ENCODE measurements at places on chromosomes 6 and 20.

DNA sequence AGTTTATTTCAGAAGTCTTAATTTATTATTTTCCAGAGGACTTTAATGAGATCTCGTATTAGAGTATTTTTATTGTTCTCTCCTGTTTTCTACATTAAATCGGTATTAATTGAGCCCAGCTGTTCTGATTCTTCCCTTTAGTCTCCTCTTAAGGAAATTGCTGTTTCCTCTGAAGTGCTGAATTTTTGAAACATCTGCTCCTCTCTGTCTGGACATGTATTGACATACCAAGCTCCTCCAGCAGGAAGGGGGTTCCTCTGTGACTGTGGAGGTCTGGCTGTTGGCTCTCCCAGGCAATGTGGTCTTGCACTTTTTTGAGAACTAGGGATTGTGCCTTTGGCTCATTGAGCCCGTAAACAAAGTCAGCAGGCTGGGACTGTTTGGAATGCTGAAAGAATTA, 74.9 kb downstream of the MAP3K4 start:
- no peak for DNase-seq

GRCh38 chr6:147802459-147802858, 294.0 kb downstream of the SAMD5 start:
- DNase-seq, result no peak

- DNase-seq, result no peak
Measured at GRCh38 chr6:40997234-40997957, 41.6 kb downstream of the UNC5CL start.

DNA sequence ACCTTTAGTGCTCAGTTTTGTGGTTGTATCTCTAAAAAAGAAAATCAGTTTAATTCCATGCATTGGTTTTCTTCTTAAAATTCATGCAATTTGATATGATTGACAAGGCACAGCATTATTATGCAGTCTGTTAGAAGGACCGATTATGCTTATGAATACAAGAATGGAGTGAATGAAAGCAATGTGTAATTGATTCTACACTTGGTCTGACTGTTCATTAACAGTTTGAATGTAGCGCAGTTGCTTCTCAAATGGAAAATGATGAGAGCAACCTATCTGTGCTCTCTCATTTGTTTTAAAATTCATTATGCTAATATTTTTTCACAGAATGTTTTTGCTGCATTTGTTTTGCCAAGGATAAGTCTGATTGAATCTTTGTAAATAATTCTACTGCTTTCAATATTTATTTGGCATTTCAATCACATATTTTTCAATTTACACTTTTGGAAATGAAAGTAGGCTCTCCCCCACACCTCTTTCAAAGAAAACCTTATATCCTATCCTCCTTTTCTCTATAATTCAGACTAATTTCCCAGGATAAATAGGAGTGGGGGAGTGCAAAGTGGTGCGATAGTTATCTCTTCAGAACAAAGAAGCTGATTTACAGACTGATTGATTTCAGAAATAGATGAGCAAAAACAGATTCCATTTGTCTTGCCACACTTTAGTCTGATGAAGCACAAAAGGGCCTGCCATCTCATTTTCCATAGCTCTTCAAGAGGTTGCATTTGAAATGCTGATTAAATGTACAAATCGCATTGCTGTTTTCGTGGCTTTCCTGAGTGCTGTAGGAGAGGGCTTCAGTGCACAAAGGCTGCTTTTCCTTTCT, 885.3 kb upstream of the FLRT3 start:
- no peak for DNase-seq

GRCh38 chr20:1616858-1617434, 2.9 kb downstream of the SIRPB1 start:
- DNase-seq, result no peak

DNA sequence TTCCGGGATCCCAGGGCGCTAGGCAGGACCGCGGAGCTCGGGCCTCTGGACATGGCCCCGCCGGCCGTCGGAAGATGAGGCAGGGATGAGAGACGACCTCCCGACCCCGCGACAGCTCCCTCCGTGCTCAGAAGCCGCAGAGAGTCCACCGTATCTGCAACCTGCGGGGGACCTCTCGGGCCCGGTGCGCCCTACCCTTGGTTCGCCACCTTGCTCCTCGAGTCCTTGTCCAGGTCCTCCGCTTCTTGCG, 301 bp downstream of the PPP1R3D start:
- no peak for DNase-seq

GRCh38 chr6:163748036-163748435, 333.5 kb downstream of the QKI start:
- DNase-seq, result no peak

DNA sequence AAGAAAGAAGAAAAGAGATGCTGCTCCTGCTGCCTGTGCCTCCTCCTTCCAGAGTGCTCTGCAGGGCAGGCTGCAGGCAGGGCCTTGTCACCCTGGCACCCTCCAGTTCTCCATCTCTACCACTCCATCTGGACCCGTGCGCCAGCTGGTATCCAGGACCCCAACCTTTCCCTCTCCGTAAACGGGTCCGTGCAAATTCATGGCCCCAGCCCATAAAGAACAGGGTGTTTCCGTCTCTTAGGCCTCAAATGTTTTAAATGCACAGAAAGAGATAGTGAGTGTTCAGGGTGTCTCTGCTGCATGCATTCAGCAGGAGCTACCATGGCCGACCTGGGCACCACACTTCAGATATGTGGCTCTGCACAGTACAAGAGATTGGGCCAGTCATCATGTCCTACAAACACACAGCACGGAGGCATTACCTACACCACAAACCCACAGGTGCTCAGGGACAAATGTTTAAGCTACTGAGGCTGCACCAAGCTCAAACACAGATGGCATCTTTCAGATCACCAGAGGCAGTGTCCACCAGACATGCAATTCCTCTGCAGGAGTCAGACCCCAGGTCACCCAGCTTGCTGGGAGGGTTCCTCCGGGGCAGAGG, 258.1 kb downstream of the DLL1 start:
- DNase-seq, result no peak

DNA sequence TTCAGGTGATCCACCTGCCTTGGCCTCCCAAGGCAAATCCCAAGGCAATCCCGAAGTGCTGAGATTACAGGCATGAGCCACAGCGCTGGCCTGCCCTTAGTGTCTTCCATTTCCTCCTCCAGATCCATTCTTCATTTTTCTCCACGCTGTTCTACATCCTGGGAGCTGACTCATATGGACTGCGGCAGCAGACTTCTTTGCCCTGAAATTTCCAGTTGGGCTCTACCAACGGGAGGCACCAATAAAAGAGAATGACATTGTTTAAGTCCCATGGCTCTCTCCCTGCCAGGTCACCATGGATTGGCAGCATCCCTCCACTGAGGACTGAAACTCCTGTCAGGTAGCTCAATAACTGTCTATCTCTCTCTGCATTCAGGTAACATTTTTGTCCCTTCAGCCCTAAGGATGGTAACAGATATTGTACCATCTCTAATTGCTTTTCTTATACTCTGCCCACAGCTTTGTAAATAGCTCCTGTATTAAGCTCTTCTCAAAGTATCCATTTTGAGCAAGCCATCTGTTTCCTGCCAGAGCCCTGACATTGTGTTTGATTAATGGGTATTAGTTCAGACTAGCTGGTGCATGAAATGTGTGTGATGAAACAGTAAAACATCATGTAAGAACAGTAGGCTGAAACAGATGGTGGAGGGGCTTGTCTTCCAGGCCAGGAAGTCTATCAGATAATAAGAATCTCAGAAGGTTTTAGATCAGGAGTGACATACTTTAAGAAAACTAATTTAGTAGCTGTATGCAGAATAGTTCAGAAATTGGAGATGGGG, 3.6 kb downstream of the TBCC start:
- DNase-seq, result no peak

DNA sequence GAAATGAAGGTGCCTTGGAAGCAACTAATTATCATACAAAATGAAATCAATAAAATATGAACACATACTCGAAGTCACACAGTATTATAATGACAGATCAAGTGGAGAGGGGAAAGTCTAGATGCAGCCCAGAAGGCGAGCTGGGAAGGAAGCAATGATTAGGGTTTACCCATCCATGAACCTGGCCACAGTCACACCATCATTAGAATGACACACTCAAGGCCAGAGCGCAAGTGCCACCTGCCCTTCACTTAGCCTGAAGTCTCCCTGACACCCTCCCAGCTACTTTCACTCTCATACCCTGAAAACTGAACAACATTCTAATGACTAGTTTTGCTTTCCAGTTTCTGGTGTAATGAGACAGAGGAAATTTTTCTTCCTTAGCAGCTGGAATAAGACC, 302.8 kb upstream of the JARID2 start:
- DNase-seq, result no peak

GRCh38 chr6:81875782-81876293, 123.4 kb upstream of the TENT5A start:
- DNase-seq, result no peak

GRCh38 chr6:25623879-25624278, 28.1 kb upstream of the SCGN start:
- DNase-seq, result no peak

DNA sequence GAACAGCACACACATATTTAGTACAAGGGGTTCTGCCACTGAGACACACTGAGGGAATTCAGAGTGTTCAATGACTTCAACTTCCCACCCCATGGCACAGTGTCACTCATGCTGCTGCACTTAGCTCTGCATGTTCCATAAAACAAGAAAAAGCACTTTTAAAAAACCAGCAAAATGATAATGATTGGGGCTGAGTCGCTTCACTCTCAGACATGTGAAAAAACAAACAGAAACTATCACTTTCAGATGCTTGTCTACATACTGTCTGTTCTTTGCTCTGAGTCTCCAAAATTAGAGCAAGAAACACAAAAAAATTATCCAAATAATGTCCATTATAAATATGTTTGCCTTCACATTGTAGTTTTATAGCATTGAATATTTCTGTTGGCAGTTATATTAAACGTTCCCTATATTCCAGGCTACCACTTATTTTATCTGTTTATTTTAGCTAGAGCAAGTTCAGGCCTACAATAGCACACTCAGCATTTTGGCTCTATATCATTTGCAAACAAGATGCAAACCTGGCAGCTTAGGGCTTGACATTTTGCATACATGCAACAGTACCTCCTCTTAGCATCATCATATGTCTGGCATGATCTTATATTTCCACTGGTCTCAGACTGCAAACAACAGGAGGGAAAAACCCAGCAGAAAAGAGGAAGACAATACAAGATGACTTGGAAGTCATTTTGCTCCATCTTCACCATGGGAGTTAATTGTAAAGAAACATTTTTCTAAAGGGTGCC, 398.8 kb downstream of the HACE1 start:
- DNase-seq, result no peak

GRCh38 chr20:17795501-17796071, 95.8 kb downstream of the BANF2 start:
- DNase-seq, result no peak

- no peak for DNase-seq
Measured at GRCh38 chr6:39078695-39079094, 30.1 kb downstream of the GLP1R start.

DNA sequence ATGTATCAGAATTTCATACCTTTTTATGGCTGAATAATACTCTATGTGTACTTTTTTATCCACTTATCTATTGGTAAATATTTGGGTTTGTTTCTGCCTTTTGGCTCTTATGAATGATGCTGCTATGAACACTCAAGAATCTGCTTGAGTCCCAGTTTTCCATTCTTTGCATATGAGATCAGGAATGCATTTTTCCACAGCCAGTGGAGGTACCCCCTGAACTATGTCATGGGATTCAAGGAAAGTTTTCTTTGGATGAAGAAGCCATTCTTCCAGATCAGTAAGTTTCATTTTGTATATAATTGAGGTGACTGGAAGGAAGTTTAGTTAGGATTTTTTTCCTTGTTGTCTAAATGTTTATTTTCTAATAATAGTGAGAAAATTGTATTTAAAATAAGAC, 40.9 kb downstream of the NKX2-4 start:
- DNase-seq, result no peak

DNA sequence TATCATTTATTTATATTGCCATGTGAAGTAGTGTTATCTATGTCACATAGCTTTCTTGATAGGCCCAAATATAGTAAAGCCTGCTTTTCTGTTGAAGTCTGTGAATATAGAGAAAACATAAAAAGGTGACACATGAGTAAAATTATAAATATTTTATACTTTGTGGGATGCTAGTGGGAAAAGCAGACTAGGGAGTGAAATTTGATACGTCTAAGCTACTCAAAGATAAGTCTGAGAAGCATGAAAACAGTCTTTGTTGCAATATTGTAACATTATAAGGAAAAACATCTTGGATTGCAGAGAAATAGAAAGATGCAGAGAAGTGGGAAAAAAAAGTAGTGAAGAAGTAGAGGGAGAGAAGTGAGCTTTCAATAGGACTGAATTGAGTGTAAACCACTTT, 75.4 kb downstream of the ZNF292 start:
- no peak for DNase-seq

- DNase-seq, result no peak
Measured at GRCh38 chr20:52785679-52786078, 186.5 kb upstream of the TSHZ2 start.

DNA sequence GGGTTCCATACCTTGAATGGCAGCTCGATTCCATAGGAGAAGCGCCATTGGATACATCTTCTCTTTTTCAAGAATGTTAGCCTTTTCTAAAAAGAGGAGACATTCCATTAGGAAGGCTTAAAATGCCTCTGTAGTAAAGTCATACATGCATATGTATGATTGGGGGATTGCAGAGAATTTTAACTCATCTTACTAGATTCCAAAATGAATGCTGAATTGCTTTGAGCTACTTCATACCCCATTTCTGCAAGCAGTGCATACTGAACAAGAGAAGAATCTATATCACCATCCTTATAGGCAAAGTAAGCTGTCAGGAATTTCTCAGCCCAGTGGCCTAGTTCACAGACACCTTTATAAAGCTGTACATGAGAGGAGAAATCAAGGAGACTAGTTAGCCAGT, 80.3 kb downstream of the NDUFAF5 start:
- DNase-seq, result no peak

DNA sequence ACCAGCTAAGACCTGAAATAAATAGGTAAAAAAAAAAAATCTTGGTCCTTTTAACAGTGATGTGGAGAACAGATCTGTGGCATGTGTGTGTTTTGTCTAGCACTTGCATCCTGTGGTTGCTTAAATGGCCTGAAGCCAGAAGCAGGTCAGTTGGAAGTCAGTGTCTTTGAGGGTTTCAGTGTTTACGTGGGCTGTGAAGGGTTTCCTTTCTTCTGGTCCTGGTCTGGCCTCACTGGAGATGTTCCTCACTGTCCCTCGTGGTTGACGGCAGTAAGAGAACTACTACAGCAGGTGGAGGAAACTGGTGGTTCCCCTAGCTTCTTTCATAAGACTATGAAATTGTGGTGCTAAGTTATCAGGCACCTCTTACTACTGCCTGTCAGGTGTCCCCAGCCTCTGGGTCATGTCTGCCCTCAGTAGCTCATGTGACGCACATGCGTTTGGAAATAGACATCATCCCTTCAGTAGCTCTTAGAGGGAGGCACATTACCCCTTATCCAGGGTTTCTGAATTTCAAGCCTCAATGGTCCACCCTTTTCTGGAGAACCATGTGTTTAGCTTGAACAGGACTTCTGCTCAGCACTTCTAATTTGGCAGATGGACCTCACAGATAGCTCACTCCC, 59.4 kb upstream of the SCP2D1 start:
- no peak for DNase-seq

GRCh38 chr6:16840291-16840690, 79.0 kb upstream of the ATXN1 start:
- no peak for DNase-seq
